Pancreas (tissue), 10 donors: ENCODE measurements at places on chromosomes 13 and 19.

GRCh38 chr19:11091703-11092153, 2.5 kb downstream of the LDLR start:
- no peaks in the 10 kb centered on the region for H3K27me3 ChIP-seq
- H3K27ac ChIP-seq, result peak overlapping the region; percentile 97
- DNase-seq, result peak; percentile 66

DNA sequence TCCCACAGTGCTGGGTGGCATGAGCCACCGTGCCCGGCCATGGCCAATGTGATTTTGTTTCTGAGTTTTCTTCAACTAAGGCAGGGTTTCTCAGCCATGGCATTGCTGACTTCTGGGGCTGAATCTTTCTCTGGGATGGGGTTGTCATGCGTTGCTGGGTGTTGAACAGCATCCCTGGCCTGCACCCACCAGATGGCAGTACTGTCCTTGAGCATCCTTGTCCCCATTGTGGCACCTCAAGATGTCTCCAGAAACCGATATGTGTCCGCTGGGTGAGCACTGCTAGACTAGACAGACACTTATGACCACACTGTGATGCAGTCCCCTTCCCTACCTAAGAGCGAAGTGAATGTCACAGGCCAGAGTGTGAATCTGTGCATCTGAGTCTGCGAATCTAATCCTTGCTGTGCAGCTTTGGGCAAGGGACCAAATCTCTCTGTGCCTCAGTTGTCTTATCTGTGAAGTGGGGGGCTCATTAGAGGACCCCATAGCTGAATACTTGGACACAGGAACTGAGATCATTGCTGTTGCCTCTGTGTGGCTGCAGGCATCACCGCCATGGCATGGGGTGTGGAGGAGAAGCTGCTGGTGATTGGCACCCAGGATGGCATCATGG, 50.3 kb upstream of the SIN3B start:
- H3K4me1 ChIP-seq, result no peaks in the 10 kb centered on the region
- DNase-seq, result no peak
- no peaks in the 10 kb centered on the region for H3K36me3 ChIP-seq
- H3K27ac ChIP-seq, result no peak overlapping the region
- no peak overlapping the region for H3K4me3 ChIP-seq
- no peaks in the 10 kb centered on the region for H3K27me3 ChIP-seq

- peaks cover 47% of the 10 kb centered on the region for H3K4me1 ChIP-seq
- no peak overlapping the region for H3K4me3 ChIP-seq
- DNase-seq, result no peak
Observed at GRCh38 chr13:98221234-98221633, 44.2 kb upstream of the RNF113B start.

GRCh38 chr13:47094734-47095434, 198.0 kb upstream of the HTR2A start:
- no peak for DNase-seq
- H3K4me3 ChIP-seq, result no peak overlapping the region
- no peaks in the 10 kb centered on the region for H3K36me3 ChIP-seq
- no peaks in the 10 kb centered on the region for H3K4me1 ChIP-seq

DNA sequence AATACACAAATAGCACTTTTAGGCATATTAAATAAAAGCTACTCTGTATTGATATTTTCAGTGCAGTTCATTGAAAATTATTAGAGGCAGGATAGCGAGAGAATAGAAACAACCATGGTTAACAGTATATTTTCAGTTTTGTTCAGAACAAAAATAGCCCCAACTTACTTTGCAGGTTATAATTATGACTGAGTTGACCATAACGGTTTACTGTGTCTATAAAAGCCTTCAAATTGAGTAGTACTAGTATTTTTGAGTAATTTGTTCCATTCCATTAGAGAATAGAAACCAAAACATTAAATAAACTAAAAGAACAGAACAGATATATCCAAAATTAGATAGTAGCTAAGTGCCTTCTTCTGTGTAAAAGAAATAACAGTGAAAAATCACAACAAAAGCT, 1108.4 kb upstream of the PCDH20 start:
- no peak overlapping the region for H3K27ac ChIP-seq
- H3K36me3 ChIP-seq, result no peaks in the 10 kb centered on the region

DNA sequence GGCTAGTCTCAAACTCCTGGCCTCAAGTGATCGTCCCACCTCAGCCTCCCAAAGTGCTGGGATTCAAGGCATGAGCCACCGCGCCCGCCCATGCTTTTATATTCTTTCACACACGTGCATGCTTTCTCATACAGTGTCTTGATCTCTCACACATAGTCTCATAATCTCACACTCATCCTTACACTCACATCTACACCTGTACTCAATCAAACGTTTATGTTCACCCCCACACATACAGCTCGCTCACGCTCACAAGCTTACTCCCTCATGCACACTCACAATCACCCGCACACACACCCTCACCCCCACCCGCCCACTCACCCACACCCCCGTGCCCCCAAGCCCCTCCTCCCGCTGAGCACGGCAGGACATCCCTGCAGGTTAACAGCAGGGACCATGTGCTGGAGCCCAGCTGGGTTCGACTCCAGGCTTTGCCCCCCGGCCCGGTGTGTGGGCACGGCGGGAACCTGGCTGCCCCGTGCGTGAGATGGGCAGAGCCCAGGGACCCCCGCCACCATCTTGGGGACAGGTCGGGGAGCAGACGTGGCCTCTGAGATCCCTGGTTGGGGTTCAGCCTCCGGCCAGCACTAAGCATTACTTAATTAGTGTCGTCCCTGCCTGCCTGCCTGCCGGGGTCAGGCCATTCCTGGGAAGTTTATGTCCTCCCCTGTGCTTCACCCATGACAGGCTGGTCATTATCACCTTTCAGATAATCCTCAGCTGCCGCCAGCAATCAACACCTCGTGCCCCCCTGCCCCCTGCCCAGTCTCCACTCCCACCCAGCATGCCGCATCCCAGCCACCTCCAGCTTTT, 11.4 kb downstream of the SBK2 start:
- no peak overlapping the region for H3K4me3 ChIP-seq
- H3K4me1 ChIP-seq, result peaks cover 5% of the 10 kb centered on the region
- no peaks in the 10 kb centered on the region for H3K27me3 ChIP-seq
- H3K36me3 ChIP-seq, result no peaks in the 10 kb centered on the region

DNA sequence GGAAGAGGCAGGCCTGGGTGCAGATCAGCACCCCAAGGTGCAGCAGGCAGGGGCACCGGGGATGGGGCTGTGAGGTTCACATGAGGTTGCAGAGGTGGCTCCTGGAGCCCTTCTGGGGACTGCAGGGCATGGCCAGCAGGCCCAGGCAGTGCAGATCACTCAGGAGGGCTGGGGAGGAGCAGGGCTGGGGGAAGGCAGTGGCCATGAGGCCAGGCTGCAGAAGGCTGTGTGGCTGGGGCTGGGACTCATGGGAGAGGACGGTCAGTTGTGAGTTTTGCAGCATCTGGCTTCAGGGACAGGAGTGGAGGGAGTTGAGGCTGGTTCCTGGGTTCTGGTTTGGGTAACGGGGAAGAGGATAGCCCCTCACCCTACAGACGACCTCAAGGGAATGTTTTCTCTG, 7.3 kb downstream of the WDR88 start:
- no peaks in the 10 kb centered on the region for H3K4me1 ChIP-seq
- H3K27me3 ChIP-seq, result no peaks in the 10 kb centered on the region
- no peak overlapping the region for H3K4me3 ChIP-seq
- DNase-seq, result no peak

DNA sequence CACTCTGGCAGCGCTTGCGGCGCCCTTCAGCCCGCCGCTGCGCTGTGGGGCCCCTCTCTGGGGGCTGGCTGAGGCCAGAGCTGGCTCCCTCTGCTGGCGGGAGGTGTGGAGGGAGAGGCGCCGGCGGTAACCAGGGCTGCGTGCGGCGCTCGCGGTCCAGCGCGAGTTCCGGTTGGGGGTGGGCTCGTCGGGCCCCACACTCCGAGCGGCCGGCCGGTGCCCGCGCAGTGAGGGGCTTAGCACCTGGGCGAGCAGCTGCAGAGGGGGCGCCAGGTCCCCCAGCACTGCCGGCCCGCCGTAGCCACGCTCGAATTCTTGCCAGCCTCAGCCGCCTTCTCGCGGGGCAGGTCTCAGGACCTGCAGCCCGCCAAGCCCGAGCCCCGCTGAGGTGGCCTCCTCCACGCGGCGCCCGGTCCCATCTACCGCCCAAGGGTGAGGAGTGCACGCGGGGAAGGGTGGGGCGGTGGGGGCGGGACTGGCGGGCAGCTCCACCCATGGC, 879.0 kb upstream of the SLITRK5 start:
- H3K27me3 ChIP-seq, result no peaks in the 10 kb centered on the region
- DNase-seq, result peak; percentile 20
- H3K4me3 ChIP-seq, result no peak overlapping the region
- H3K4me1 ChIP-seq, result no peaks in the 10 kb centered on the region

DNA sequence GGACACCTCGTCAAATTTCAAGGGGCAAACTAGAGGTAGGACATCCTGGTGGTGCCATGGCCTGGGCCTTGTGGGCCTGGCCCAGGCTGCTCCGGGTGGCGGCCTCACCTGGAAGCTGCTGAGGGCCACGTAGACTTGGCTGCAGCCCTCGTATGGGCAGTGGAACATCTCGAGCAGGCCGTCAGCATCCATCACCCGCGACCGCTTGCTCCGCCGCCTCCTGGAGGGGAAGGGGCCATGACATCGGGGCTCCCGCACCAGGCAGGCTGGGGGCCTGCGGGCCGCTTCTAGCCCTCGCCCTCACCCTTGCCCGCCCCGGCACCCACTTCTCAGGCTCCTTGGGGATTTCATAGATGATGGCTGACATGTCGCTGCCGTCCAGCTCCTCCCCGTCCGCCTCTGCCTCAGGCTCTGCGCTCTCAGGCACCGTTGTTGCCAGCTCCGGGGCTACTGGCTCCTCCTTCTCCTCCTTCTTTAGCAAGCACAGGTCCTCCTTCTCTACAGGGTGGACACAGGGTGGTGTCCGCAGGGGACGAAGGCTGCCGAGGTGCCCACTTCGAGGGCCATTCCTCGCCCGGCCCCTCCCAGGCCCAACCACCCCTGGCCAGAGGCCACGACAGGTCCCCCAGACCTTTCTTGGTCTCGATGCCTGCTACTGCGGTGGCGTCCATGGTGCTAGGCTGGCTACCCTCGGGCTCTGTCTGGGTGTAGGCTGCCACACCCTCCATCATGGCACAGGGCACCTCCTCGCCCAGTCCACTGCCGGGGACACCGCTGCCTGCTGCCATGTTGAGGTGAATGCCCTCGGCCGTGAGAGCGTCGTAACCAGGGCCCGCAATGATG, 6.0 kb upstream of the ELAVL3 start:
- H3K4me3 ChIP-seq, result no peak overlapping the region
- peaks cover 6% of the 10 kb centered on the region for H3K4me1 ChIP-seq
- no peaks in the 10 kb centered on the region for H3K36me3 ChIP-seq
- H3K27ac ChIP-seq, result no peak overlapping the region
- peaks cover 13% of the 10 kb centered on the region for H3K27me3 ChIP-seq

- H3K4me3 ChIP-seq, result no peak overlapping the region
- DNase-seq, result no peak
- no peaks in the 10 kb centered on the region for H3K4me1 ChIP-seq
- H3K27me3 ChIP-seq, result no peaks in the 10 kb centered on the region
- H3K36me3 ChIP-seq, result no peaks in the 10 kb centered on the region
- H3K27ac ChIP-seq, result no peak overlapping the region
Observed at GRCh38 chr19:5078182-5078581, 109.3 kb downstream of the KDM4B start.

- DNase-seq, result no peak
- no peak overlapping the region for H3K27ac ChIP-seq
- no peaks in the 10 kb centered on the region for H3K27me3 ChIP-seq
- no peaks in the 10 kb centered on the region for H3K36me3 ChIP-seq
- H3K4me3 ChIP-seq, result no peak overlapping the region
Observed at GRCh38 chr13:35723821-35724220, 247.3 kb upstream of the MAB21L1 start.

GRCh38 chr13:49980266-49980665, 16.6 kb upstream of the TRIM13 start:
- H3K27me3 ChIP-seq, result no peaks in the 10 kb centered on the region
- peaks cover 2% of the 10 kb centered on the region for H3K4me1 ChIP-seq
- H3K4me3 ChIP-seq, result no peak overlapping the region
- no peak for DNase-seq

DNA sequence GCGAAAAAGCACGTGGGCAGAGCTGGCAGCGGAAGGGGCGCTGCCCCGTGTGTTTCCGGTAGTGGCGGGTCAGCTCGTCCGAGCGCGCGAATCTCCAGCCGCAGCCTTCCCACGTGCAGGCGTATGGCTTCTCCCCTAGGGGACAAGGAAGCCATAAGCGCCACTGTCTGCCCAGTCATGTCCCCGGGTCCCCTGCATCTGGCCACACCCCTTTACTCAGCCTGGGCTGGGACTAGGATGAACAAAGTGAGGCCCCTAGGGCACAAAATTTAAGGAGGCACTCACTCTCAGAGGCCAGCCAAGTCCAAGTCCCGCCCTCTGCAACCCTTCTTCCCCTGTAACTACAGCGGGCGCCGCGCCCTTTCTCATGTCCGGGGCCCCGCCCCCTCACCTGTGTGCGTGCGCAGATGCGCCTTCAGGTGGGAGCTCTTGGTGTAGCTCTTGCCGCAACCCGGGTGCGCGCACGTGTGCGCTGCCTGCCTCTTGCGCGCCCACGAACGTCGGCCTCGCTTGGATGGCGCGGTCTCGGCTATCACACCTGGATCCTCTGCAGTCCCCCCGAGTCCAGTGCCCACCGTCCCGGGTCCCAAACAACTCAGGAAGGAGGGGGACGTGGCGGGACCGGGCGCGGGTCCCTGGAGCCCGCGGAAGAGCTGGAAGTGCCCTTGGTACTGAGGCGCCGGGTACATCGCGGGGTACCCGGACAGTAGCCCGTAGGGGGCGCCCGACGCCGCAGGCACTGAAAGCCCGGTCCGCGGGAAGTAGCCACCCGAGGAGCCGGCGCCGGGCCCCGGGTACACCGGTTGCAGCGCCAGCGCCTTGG, 1.9 kb downstream of the KLF1 start:
- peak overlapping the region; percentile 15 for H3K4me3 ChIP-seq
- H3K27ac ChIP-seq, result peak overlapping the region; percentile 17
- H3K4me1 ChIP-seq, result no peaks in the 10 kb centered on the region
- DNase-seq, result peak; percentile 92
- H3K36me3 ChIP-seq, result no peaks in the 10 kb centered on the region

- no peak for DNase-seq
- H3K4me1 ChIP-seq, result peaks cover 32% of the 10 kb centered on the region
- no peaks in the 10 kb centered on the region for H3K27me3 ChIP-seq
- no peaks in the 10 kb centered on the region for H3K36me3 ChIP-seq
Observed at GRCh38 chr13:48233889-48234488, 983 bp downstream of the ITM2B start.

GRCh38 chr13:48853728-48854102, 122.0 kb upstream of the FNDC3A start:
- H3K27me3 ChIP-seq, result no peaks in the 10 kb centered on the region
- no peak for DNase-seq
- no peak overlapping the region for H3K27ac ChIP-seq
- H3K36me3 ChIP-seq, result no peaks in the 10 kb centered on the region

GRCh38 chr19:35752746-35753350, 4.0 kb downstream of the HSPB6 start:
- H3K27ac ChIP-seq, result no peak overlapping the region
- no peaks in the 10 kb centered on the region for H3K27me3 ChIP-seq
- H3K4me1 ChIP-seq, result peaks cover 10% of the 10 kb centered on the region
- DNase-seq, result peak; percentile 17
- no peak overlapping the region for H3K4me3 ChIP-seq

DNA sequence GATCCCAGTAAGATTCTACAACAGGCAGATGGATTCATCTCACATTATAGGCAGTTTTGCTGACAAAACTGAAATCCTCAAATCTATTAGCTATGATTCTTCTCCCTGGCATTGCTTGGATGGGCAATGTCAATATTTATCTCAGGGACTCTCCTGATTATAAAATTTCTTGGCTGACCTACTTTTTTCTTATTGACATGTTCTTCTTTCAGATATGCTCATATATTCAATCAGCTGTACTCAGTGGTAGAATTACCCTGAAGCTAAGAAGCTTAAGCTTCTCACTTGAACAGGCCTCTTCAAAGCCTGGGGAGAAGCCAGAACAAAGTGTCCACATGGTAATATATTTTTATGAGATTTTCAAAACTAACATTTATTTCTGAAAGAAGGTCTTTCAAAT, 513.6 kb downstream of the PCDH9 start:
- no peak for DNase-seq
- no peaks in the 10 kb centered on the region for H3K36me3 ChIP-seq
- no peak overlapping the region for H3K4me3 ChIP-seq
- peaks cover 3% of the 10 kb centered on the region for H3K27me3 ChIP-seq
- no peak overlapping the region for H3K27ac ChIP-seq
